Foreskin fibroblast (primary cell): ENCODE measurements at places on chromosomes 5 and 9.

GRCh38 chr5:116394186-116394867, 180.3 kb downstream of the SEMA6A start:
- no peak for DNase-seq

DNA sequence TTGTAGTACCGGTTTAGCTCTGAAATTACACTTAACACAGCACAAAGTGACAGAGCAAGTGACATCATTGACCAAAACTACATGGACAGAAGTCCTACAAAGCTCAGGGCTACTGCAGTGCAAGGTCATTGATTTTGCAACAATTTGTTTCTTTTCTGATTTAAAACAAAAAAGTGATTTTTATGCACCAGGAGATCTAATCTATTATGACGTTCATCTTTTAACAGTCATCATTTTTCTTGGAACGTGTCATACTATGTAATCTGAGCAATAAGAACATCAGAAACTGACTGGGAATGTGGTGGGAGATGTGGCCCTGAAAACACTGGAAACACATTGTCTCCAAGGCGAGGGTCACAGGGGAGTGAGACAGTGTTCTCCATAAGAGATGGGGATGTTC, 17.4 kb upstream of the ZFAND5 start:
- peak; percentile 42 for DNase-seq

DNA sequence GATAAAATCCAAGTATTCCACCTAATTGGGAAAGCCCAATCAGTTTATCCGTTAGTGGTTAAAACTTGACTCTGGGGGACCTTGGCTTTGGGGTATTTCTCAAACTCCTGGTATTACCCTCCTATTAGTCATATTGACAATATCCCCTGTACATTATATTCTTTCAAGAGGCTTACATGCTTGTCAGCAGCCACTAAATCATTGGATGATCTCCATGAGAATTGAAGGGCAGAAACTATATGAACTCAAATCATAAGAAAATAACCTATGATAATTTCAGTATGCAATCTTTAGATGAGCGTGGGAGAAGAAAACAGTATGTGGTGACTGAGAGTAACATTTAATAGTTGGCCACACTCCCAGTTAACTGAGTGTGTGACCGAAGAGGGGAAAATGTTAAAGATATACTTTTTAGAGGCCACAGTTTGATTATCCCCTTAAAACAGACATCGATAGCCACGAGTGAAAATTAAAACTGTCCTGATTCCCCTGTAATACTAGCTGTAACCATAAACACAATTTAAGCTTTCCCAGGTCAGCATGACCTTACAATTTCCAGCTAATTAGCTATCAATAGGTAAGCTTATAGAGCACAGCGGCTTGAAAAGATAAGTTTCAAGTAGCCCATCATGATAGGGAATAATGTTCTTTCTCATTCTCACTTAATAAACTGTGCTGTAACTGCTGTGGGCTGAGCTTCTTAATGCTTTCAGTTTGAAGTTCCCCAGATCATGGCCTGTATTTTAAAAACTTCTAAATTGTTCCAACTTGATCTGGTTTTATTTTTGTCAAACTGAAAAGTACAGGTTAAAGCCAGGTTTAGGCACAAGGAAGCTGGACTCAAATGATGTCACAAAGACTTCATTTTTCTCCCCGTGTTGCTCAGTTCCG, 58.6 kb downstream of the PUM3 start:
- DNase-seq = peak; percentile 13

DNA sequence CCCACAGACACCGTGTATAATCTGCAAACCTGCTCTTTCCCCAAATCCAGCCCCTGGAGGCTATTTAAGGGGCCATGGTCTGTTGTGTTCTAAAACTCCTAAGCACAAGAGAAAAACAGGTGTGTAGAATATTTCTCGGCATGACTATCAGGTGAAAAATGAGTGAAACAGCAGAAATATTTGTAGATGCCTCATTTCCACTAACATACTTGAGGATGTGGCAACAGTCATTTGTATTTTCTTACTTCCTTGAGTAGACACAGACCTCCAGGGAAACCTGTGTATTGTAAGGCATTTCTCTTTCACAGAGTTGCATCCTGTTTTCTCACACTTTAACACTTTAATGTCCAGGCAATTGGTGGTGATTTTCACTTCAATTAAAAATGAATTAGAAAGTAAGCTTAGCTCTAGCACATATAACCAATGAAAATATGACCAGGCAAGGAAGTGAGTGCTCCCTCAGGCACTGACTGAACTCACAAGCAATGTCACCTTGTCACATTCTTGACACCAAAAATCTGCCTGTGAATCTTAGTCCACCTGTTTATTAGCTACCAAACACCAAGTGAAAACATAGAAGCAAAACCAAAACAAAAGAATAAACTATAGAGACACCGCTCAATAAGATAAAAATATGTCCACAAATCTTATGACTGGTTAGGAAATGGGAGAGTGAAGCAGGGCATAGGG, 64.4 kb downstream of the DIRAS2 start:
- DNase-seq = no peak

- DNase-seq = no peak
Observed at GRCh38 chr9:136543280-136543679, 2.6 kb downstream of the NOTCH1 start.

GRCh38 chr5:1176473-1177391, 24.7 kb upstream of the SLC6A19 start:
- DNase-seq = no peak

DNA sequence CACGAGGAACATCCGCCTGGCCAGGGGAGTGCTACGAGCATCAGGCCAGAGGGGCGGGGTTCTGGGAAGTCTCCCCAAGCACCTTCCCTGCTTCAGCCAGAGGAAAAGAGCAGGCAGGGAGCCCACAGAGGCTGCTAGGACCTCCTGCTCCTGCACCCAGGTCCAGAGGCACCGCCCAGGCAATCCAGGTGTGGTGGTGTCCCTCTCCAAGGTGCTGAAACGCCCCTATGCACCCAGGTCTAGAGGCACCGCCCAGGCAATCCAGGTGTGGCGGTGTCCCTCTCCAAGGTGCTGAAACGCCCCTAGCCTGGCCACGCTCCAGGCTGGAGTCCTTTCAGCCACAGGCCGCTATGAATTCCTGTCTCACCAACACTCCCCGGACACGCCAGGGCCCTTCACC, 10.7 kb upstream of the UBAC1 start:
- no peak for DNase-seq

DNA sequence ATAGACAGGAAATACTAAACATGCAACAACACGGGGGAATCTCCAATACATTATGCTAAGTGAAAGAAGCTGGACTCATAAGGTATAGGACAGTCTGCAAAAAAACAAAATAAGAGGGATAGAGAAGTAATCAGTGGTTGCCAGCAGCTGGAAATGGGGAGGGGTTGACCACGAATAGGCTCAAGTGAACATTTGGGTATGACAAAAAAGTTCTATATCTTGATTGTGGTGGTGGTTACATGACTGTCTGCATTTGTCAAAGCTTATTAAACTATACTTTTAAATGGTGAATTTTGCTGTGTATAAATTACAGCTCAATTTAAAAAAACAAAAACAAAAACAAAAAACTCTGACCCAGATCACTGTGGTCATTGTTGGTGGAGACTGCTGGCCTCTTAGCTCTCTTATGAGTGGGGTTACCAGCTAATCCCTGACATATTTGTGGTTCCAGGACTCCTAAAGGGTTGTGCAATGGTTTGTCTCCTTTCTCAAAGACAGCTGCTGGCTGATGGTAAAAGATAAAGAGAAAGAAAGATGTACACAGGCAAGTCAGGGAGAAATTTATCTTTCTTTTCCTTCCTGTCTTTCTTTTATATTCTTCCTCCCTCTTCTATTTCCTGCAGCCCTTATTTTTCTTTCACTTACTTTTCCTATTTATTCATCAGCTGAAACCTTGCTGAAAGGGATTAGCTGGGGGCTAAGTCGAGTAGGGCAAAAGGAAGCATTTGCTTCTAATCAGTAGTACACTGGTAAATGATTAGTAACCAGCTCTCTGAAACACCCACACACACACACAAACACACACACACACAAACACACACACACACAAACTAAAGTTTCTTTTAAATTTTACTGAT, 42.6 kb upstream of the APC start:
- DNase-seq = peak; percentile 60

DNA sequence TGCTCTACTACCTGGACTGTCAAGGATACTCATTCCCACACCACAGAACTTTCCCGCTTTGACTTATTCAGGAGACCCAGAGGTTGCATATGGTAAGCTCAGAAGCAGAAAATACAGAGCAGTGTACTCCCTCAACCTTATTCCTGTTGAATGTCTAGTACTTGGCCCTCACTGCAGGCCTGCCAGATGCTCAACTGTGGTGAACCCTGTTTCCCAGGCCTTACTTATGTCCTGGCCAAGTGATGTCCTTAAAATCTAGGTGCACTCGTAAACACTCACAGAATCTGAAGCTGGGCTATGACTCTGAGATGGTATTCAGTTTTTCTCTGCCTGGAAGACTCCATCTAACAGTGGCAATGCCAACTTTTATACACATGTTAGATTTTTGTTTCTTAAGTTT, 21.0 kb downstream of the DIAPH1 start:
- DNase-seq = no peak

GRCh38 chr5:146699138-146699537, 179.4 kb downstream of the PPP2R2B start:
- DNase-seq = no peak

- peak; percentile 18 for DNase-seq
Observed at GRCh38 chr5:125210242-125210947, 464.0 kb upstream of the ZNF608 start.

GRCh38 chr5:125257997-125258396, 511.6 kb upstream of the ZNF608 start:
- no peak for DNase-seq

DNA sequence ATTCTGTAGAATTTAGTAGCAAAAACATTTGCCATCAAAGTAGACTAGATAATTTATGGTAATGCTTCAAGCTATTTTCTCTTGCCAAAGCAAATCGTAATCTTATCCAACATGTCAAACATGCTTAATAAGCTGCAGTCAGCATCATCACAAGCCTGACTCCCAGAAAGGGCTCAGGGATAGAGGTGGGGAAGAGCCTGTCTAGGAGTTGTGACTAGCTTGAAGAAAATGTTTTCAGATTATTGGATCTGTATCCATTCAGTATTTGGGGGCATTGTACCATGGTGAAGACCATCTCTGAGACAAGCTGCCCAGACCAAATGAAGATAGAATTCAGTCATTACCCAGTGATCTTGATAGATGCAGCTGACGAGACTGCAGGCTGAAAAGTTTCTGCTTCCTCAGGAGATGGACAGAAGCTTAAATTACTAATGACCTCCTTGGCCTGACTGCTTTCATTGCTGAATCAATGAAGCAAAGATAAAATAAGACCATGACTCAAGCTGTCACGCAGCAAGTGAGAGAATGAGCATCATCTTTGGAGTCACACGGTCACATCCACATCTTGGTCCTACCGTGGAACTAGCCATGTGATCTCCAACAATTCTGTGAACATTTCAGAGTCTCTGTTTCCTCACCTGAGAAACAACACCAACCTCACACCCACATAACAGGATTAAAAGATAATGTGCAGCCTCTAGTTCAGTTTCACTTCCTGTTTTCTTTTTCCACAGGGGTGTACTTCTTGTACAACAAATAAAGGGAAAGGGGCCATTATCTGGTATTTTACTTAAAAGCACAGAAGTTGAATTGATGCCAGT, 9.4 kb downstream of the ERAP2 start:
- no peak for DNase-seq

DNA sequence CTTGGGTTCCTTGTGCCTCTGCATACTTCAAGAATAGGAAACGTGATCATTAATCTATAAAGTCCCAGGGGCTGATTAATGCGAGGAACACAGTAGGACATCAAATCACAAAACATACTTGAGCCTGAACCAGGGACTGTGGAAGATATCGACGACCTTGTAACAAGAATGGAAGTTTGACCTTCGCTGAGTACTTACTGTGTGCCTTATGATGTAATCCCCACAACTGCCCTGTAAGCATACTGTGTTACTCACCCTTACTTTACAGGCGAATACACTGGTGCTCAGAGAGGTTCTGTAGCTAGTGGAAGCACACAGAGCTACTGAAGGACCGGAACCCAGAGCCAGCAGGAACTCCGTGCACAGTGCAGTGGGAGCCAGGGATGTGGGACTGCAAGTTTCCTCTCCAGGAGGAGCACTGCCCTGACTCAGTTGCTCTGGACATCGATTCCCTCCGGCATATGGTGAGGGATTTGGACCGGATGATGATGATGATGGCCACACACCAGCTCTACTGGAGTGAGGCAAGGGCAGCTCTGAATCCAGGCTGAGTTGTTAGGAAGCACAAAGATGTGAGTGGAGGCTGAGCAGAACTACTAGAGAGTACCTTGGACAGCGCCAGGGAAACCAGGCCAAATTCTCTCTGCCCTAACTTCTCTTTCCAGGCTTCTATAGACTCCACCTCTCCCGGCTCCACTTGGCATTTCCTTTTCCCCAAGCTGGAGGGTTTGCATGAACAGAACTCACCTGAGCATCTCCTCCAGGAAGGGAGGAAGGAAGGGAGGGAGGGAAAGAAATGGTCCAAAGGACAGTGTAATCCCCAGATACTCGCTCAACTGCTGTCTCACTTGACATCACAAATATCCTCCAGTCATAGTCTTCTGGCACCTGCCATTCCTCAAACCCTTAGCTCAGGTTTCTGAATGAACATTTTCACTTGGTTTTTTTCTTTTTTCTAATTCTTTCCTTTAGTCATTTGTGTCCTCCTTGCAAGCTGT, 1.5 kb upstream of the GABBR2 start:
- DNase-seq = peak; percentile 33

DNA sequence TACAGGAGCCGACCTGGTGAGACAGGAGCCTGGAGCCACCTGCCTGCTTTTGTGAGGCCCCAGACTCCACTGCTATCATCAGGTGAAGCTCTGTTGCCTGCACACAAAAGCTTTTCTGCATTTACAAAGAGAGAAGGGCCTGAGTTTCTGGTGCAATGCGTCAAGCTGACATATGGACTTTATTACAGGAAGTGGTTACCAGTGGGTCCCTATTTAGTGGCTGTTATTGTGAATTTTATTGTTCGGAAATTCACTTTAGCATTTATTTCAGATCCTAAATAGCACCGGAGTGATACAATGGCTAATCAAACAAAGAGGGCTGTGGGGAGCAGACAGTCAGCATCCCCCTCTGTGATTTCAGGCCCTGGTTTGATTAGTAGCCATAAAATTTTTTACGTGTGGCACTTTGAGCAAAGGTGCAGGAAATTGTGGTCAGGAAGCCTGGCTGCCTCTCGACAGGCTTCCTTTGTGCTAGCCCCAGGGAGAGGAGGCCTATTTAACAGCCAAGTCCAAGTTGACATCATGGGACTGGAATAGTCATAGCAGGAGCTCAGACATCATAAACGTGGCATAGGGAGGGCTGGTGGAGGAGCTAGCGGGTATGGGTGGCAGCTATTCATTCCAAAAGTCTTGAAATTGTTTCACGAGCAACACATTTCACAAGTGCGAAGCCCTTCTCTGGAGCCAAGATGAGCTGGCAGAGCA, 8.4 kb downstream of the TGFBI start:
- peak; percentile 81 for DNase-seq
